HEK293T (cell line): ENCODE measurements at places on chromosomes 13 and 19.

DNA sequence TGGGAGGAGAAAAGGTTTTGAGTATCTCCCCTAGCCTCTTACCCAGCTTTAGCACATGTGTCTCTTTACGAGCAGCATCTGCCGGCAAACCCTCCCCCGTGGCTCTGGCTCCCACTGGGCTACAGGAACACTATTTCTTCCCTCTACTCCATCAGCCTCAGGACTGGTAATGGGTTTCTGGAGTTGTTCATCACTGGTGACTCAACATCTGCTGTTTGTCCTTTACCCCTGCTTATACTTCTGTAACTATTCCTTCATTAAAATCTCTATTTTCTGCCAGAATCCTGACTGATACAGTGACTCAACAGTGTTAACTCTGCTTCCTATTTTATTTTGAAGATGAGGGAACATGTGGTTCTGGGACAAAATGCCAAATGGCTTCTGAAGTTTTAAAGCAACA lies 437.3 kb upstream of the HTR2A start:
- DNase-seq = no peak

- no peak for DNase-seq
These were observed 890.5 kb downstream of the UQCRFS1 start for GRCh38 chr19:28322491-28322890.

- no peak for DNase-seq
These were observed 19.7 kb downstream of the SCEL start for GRCh38 chr13:77555246-77555645.

GRCh38 chr19:18683958-18684641 lies 620 bp downstream of the CRTC1 start:
- no peak for DNase-seq

GRCh38 chr13:33917190-33917589 lies 99.2 kb downstream of the RFC3 start:
- no peak for DNase-seq

DNA sequence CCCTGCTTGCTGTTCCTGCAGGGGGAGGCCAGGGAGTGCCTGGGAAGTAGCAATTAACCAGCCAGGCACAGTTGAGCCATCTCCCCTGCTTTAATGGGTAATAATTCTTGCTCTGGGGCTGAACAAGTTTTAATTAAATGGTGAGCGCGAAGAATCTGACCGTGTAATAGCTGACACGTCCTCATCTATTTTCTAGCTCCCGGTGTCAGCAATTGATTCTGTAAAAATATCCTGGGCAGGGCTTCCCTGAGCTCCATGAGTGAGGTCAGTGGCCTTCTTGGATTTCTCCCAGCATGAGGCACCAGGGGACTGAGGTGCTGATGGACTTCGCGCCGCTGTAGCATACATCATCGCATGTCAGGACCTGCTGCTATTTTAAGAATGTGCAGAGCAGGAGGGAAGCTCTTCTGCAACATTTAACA lies 26.9 kb downstream of the SIPA1L3 start:
- peak; percentile 38 for DNase-seq
